Eye (tissue), 1 donor: ENCODE measurements at places on chromosomes 2 and 18.

DNA sequence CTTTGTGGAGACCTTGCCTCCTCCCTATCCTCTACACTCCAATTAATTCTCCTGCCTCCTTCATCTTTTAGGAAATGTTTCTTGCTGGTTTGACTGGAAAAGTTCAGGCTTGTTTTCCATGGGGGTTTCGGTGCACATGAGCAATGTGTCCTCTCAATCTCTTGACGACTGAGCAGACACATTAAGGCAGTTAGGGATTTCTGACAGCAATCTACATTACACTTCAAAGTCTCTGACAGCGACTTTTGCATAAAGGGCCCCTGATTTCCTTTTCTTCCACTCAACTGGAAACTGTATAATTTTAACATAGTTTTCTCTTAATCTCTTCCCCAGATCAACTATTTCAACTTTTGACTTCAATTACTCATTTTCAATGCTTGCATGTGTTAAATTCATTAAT, 394.0 kb downstream of the MEIS1 start:
- DNase-seq = no peak

- peak; percentile 77 for DNase-seq
These were observed 53.6 kb downstream of the PKDCC start for GRCh38 chr2:42101206-42102023.

GRCh38 chr18:75204732-75205513, 4.0 kb downstream of the PTGR3 start:
- DNase-seq = peak; percentile 73

- no peak for DNase-seq
These were observed 71.3 kb downstream of the FMNL2 start for GRCh38 chr2:152406119-152406835.

GRCh38 chr2:223093436-223094241, 41.6 kb downstream of the KCNE4 start:
- peak; percentile 7 for DNase-seq

GRCh38 chr2:14903709-14904374, 271.3 kb downstream of the LRATD1 start:
- DNase-seq = no peak
